NCI-H748 treated with DMSO at 0.1 percent for 48 hours (cell line): ENCODE measurements at places on chromosomes 5 and 9.

GRCh38 chr5:174188295-174188694 is 142.8 kb downstream of the NSG2 start:
- DNase-seq = no peak

DNA sequence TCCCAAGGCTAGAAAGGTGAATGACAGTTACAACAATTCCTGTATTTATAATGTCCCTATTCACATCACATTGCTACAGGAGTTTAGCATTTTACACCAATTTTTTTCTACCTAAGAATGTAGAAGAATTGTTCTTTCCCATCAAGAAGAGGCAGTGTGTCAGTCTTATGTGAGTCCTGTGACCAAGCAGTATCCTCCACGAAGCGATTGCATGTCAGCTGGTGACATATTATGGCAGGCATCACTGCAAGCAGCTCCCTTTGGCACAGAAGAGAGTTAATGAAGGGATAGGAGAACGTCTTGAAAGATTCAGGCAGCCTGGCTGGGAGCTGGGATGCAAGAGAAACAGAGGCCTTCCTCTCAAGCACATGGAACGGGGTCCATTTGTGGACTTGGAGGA is 199.8 kb downstream of the SMC2 start:
- DNase-seq = no peak

DNA sequence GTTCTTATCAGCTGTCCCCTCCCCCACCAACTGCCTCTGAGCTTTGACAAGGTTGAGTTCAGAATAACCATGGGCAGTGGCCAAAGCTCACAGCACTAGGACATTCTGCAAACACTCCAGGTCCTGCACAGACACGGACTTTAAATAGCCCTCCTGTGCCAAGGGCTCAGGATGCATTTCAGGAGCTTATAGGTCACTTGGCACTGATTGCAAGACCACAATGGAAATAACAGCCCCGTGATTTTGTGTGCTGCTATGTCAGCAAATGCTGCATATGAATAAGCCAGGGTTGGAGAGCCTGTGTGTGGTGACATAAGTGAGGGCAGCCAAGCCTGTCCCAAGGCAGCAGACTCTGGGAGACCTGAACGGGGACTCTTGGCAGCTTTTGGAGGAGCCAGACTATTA is 150.7 kb downstream of the DMRT2 start:
- no peak for DNase-seq

GRCh38 chr9:88852794-88853193 is 138.5 kb upstream of the S1PR3 start:
- no peak for DNase-seq

DNA sequence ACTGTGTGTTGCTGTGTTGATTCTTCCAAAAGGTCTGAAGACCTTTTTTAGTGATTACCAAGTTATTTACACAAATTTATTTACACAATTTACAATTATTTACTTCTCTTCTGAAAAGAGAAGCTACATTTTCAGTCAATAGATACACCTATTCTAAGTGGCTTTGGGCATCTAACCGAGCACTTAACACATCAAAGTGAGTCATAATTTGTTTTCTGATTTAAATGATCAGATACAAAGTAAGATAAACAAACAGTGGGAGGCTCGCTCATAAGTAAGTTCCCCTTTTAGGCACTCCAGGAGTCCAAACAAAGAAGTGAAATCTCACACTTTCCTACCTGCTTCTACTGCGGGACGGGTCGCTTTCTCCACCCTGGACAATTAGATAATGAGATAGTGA is 90.2 kb downstream of the APBA1 start:
- DNase-seq = no peak

- no peak for DNase-seq
These were observed 324.4 kb downstream of the PDE4D start for GRCh38 chr5:59569158-59569557.

- no peak for DNase-seq
These were observed 299.7 kb downstream of the NPR3 start for GRCh38 chr5:33010846-33011245.

GRCh38 chr5:99926463-99926862 is 608.7 kb upstream of the FAM174A start:
- no peak for DNase-seq

DNA sequence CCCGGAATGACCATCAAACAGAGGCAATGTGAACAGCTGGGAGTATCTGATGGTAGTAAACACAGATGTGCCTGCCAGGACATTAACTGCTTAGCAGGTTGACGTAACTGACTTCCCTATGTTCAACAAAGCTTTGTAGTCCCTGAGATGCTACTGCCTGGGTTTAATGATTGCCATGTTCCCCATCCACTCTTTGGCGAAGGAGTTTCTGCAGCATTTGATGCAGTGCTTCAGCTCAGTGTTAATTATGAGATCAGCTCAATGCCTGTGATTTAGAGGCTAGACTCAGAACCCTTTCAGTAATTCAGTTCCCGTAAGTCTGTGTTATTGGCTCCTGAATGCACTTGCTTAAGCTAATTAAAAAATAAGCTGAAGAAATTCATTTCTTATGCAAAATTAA is 547.3 kb upstream of the ZNF608 start:
- DNase-seq = no peak

- DNase-seq = peak; percentile 75
These were observed 7.5 kb upstream of the TOR2A start for GRCh38 chr9:127742435-127743088.

GRCh38 chr5:159737263-159737662 is 179.0 kb upstream of the ADRA1B start:
- no peak for DNase-seq

GRCh38 chr9:18756712-18757125 is 276.3 kb downstream of the SAXO1 start:
- peak; percentile 42 for DNase-seq

DNA sequence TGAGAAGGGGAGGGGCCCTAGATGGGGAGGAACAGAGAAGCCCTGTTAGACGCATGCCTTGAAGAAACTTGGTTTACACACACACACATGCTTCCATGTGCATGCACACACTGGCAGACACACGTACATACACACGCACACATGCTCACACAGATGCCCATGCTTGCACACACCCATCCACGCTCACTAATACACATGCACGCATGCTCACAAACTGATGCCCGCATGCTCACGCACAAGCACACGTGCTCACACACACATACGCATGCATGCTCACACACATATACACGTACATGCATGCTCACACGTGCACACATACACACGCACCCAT is 32.1 kb upstream of the EGFL7 start:
- no peak for DNase-seq

GRCh38 chr5:171847026-171847425 is 61.4 kb downstream of the SMIM23 start:
- DNase-seq = no peak

- no peak for DNase-seq
These were observed 361.1 kb upstream of the NUDT12 start for GRCh38 chr5:103923616-103924168.

- DNase-seq = no peak
These were observed 3.3 kb downstream of the EBF1 start for GRCh38 chr5:159096243-159096923.

GRCh38 chr5:116013936-116014335 is 18.3 kb upstream of the ARL14EPL start:
- no peak for DNase-seq

DNA sequence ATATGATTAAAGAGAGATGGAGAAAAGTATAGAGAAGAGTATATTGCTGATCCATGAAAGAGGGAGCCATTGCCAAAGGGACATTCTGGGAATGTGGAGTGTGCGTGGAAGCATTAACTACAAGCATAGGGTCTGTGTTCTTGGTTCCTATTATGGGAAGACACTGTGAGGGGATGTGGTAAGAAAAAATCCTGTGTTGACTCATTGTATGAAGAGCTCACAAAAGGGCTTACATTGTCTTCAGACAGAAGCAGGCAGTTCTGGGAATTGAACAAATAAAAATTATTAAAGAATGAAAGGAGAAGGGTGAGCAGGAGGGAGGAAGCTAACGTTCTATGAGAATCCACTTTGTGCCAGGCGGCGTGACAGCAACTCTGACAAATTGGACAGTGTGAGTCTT is 250.4 kb upstream of the CHD1 start:
- no peak for DNase-seq

- no peak for DNase-seq
These were observed at the start of gene CARTPT for GRCh38 chr5:71719063-71719964. TSS of gene CARTPT (plus strand) at chr5:71719275. CDS start at chr5:71719294, 19 bp downstream.

DNA sequence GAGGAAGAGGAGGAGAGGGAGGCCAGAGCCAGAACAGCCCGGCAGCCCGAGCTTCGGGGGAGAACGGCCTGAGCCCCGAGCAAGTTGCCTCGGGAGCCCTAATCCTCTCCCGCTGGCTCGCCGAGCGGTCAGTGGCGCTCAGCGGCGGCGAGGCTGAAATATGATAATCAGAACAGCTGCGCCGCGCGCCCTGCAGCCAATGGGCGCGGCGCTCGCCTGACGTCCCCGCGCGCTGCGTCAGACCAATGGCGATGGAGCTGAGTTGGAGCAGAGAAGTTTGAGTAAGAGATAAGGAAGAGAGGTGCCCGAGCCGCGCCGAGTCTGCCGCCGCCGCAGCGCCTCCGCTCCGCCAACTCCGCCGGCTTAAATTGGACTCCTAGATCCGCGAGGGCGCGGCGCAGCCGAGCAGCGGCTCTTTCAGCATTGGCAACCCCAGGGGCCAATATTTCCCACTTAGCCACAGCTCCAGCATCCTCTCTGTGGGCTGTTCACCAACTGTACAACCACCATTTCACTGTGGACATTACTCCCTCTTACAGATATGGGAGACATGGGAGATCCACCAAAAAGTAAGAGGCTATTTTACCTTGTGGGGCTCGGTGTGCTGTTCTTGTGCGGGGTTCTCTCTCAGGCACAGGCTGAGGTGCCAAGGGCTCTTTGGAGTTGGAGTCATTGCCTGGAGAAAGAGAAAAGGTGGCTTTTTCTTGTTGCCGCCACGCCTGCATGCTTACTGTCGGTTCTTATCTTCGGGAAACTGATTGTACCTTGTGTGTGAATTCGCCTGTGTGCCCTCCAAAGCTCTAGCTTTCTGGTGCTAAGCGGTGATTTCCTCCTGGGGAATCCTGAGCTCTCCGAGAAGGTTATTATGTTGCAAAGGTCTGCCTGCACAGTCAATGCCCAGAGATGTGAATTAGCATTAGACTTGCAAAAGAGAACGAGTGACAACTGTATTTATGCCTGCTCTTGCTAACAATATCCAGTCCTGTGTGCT is at the start of gene ISL1:
ISL1 (plus strand) TSS at position 318 of the 991 bp plus-strand sequence; CDS start at position 542, 224 bp downstream.
- DNase-seq = peak; percentile 93

- DNase-seq = no peak
These were observed 12.5 kb upstream of the CARD9 start for GRCh38 chr9:136386018-136386417.

DNA sequence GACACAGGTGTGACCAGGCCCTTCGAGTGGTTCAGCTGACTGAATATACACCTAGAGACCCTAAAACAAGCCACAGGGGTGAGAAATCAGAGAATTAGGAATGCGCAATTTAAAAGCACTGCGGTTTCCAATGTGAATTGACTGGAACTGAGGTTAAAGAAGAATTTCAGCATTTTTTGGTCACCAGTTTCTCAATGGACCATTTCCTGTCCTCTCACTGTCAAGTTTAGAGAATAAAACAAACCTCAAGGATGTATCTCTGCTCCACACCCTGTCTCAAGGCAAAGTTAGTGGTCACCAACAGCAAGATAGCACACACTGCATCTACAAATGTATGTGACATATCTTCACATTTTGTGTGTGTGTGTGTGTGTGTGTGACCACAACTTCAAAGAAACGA is 143.8 kb upstream of the MAP3K1 start:
- no peak for DNase-seq

GRCh38 chr9:120668399-120668798 is 45.9 kb downstream of the MEGF9 start:
- no peak for DNase-seq

DNA sequence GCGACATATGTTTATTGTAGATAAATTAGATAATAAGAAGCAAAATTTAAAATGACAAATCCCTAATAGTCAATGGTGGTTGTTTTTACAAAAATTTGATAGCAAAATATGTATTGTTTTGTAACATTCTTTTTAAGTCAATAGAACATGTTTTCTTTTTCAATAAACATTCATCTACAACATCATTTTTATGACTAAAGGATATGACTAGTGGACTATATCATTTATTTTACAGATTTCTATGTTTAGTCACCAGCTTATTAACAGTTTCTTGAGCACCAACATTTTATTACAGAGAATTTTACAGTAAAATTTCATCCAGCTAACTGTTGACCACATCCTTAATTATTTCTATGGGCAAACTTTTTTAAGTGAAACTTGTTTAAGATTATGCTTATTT is 114.7 kb upstream of the IL7R start:
- DNase-seq = no peak

GRCh38 chr5:173618927-173619519 is 2.6 kb upstream of the BOD1 start:
- DNase-seq = peak; percentile 75

- no peak for DNase-seq
These were observed 69.5 kb downstream of the ACTL7B start for GRCh38 chr9:108786322-108786721.

GRCh38 chr5:171673840-171674239 is 111.8 kb upstream of the SMIM23 start:
- no peak for DNase-seq

GRCh38 chr9:134984372-134985265 is 66.9 kb upstream of the FCN1 start:
- no peak for DNase-seq

DNA sequence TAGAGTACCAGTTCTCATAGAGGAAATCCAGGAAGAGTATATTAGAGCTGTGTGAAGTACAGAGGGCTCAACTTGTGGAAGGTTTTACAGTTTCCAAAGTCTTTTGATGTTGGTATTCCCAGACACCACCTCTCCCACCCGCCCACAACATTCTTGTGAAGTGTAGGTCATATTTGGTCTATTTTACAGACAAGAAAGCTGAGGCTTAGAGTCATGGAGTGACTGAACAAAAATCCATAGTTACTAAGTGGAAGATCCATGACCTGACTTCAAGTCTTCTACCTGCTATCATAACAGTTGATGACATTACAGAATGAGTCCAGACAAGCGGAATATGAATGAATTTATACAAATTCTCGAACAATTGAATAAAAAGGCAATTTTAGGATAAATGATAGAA is 187.1 kb upstream of the RPS23 start:
- no peak for DNase-seq

DNA sequence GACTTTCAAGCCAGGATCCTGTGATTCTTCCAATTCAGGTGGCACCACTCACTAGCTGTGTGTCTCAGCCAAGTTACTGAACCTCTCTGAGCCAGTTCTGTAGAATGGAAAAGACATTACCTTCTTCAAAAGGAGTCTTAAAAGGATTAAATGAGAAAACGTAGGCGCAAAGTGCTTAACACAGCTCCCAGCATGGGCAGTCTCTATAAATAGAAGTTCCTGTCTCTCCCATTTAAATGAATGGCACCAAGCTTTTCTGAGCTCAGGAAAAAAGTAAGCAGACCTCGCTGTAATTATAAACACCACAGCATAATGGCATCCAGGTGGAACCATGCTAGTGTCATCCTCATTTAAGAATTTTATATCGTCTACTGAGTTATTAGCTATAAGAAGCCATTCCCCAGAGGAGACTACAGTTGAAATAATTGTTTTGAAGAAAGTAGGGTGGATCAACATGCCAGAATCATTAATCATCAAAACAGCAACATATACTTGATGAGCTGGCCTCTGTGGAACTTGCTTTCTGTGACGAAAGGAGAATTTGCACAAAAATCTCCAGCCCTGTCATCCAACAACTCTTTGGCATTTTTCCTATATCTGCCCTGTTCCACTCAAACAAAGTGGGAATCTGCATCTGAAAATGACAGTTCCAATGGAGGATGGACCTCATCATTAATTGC is 188.9 kb downstream of the SPOCK1 start:
- DNase-seq = no peak

- DNase-seq = peak; percentile 61
These were observed 42.1 kb upstream of the STXBP1 start for GRCh38 chr9:127569886-127570401.

- no peak for DNase-seq
These were observed 48.9 kb upstream of the CHD1 start for GRCh38 chr5:98977723-98978122.
